ENCODE measurements at places on chromosomes 6 and 20.

DNA sequence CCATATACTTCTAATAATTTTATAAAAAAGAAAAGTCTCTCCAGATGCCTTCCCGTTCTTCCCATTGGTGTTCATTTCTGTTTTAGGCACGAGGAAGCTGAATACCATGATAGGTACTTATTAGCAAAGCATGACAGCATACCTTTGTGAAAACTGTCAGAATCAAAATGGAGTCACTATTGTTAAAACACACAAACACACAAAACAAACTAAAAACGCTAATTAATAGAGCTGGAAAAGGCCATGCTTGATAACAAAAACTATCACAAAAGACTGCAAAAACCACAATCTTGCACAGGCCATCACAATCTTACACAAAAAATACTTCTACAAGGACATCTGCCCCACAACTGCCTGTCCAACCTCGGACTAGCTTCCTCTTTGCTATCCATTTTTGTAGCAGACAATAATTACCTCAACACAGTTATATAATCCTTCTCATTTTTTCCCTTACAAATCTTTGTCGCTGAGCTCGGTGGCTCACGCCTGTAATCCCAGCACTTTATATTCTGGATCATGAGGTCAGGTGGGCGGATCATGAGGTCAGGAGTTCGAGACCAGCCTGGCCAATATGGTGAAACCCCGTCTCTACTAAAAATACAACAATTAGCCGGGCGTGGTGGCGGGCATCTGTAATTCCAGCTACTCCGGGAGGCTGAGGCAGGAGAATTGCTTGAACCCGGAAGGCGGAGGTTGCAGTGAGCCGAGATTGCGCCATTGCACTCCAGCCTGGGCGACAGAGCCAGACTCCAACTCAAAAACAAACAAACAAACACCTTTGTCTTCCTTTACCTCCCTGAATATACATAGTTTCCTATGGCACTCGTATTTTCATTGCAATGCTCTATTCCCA, 3.2 kb upstream of the ABT1 start:
- no peak for DNase-seq

- no peak for DNase-seq
Observed at GRCh38 chr6:111842271-111842822, 30.9 kb downstream of the FYN start.

- DNase-seq, result no peak
Observed at GRCh38 chr20:63206878-63207277, 9.1 kb downstream of the YTHDF1 start.

- no peak for DNase-seq
Observed at GRCh38 chr6:169344750-169345065, 91.1 kb upstream of the THBS2 start.

GRCh38 chr20:11376420-11376819, 541.3 kb upstream of the BTBD3 start:
- DNase-seq, result no peak

DNA sequence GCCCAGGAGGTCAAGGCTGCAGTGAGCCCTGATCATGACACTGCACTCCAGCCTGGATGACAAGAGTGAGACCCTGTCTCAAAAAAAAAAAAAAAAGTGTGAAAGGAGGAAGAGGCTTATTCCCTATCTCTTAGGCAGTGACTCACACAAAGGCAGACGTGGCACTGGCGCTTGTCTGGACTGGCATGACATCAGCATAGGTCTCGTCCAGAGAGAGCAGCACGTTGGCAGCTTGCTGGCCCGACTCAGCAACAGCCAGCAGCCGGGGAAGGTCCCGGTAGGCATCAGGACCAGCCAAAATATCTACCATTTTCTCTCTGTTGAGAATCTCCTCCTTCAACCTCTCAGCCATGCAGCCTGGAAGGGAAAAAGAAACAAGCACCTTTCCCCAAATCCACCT, 14.1 kb downstream of the CDK5RAP1 start:
- DNase-seq, result no peak

Measured in thymus (tissue), 14 donors.